ENCODE measurements at places on chromosomes 3 and 15. TPM values are rescaled to one million over a fixed set of nuclear protein-coding genes. Genes with fewer than 3 reads are reported as not detected.

GRCh38 chr15:85118581-85118980 is 136.9 kb downstream of the PDE8A start:
- no peak for DNase-seq

Gene ZNF860
- 11.7 TPM for total RNA-seq

DNA sequence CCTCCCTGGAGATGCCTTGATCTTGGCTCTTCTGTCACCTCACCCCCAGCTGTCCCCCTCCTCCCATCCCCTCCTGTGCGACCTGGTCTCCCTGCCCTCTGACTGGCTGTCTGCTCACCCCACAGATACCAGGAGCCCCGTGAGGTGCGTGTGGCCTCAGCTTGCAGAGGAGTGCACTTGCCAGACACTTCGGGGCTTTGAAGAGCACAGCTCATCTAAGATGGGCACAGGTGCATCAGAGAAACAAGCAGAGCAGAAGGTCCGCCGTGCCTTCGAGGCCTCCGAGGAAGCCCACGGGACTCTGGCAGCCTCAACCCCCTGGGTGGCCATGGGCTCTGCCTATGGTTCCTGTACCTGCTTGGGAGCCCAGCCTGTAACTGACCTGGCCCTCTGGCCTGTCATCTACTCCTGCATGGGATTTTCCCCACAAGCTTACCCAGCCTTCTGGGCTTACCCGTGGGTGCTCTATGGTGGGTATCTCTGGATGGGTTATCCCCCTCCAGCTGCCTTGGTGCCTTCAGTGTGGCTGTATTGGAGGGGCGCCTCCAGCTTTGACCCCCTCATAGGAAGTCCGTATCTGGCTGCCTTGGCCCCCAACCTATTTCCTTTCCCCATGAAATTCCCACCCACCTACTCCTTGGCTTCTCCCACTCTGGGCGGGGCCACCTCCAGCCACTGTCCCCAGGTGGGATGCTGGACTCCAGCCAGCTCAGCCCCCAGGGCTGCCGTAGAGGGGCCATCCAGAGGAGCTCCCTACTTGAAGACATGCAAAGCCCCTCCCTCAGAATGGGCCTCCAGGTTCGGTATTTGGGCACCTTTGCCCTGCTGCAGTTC is 3.8 kb downstream of the PRR23E start:
- no peak for DNase-seq

Gene ADIPOQ
- total RNA-seq, result not detected

Gene APH1B
- 5.2 TPM for total RNA-seq

GRCh38 chr3:112671930-112672715 is 31.2 kb upstream of the CCDC80 start:
- peak; percentile 90 for DNase-seq

DNA sequence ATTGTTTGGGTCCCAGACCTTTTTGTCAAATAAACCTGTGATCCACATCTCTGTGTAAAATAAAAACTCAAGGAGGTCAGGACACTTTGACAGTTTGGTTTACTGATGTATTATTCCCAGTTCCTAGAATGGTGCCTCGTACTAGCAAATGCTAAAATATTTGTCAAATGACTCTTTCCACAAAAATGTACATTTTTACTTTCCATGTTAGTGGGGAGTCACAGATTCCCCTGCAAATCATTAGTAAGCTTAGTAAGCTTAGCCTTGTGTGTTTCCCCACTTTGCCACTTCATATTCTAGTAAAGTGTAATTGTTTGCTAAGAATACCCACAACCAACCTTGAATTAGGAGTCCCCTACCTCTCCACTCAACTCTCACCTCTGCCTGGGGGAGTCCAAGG is 2.4 kb upstream of the MAGI1 start:
- no peak for DNase-seq

GRCh38 chr15:35678774-35679173 is 132.8 kb upstream of the DPH6 start:
- no peak for DNase-seq

Gene ITIH1
- not detected for total RNA-seq

- peak; percentile 62 for DNase-seq
Measured at GRCh38 chr15:66720206-66721010, 18.4 kb downstream of the SMAD6 start.

Gene SH3GL3
- 0.19 TPM for total RNA-seq

Gene SCAANT1
- not detected for total RNA-seq

GRCh38 chr15:59304034-59304795 is 68.5 kb downstream of the MYO1E start:
- DNase-seq, result peak; percentile 74

DNA sequence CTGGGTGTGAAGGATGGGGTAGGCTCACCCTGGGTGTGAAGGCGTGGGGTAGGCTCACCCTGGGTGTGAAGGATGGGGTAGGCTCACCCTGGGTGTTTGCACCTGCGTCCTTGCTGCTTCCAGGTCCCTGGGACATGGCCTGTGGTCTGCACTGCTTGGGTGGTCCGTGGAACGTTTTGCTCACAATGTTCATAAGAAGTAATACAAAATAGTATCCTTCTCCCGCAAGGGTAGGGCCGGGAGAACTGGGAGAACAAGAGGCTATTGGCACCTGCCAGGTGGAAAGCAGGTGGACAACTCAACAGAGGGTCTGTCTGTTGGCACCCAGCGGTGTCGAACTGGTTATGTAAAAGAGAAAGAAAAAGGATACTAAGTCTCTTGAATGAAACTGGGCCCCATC is 17.0 kb upstream of the PCSK6 start:
- no peak for DNase-seq

DNA sequence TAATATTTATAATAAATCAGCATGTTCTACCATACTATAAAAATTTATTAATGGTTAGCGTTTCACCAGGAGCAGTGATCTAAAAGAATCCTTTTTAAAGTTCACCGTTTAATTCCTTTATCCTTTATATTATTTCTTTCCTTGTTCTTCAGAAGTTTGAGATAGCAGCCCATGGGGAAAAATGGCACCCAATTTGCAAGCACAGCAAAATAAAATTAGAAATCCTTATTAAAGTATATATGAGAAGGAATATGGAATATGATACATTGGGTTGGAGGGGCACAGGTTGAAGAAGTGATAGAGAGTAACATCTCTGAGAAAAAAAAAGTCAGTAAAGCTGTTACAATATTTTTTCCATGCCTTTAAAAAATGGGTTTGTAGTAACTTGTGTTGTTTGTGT is 892.0 kb downstream of the NAALADL2 start:
- no peak for DNase-seq

Gene RTP1
- not detected for total RNA-seq

Gene RIOX2
- 73.9 TPM for total RNA-seq

- no peak for DNase-seq
Measured at GRCh38 chr3:55719006-55719405, 231.9 kb upstream of the WNT5A start.

DNA sequence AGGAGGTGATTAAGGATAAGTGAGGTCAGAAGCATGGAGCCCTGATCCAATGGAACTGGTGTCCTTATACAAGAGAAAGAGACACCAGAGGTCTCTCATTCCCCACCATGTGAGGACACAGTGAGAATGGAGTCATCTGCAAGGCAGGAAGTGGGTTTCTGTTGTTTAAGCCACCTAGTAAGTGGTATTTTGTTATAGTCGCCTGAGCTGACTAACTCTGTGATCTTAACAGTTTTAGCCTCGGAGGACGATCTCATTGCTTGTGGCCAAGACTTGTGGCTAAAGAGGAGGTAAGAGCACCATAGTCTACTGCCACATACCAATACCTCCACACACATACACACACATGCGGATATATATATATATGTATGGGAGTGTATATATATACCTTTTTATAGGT is 73.8 kb downstream of the MCTP2 start:
- no peak for DNase-seq

GRCh38 chr15:89693091-89693490 is 2.5 kb downstream of the WDR93 start:
- no peak for DNase-seq

- no peak for DNase-seq
Measured at GRCh38 chr3:167502401-167502800, 28.6 kb upstream of the SERPINI2 start.

GRCh38 chr3:106688464-106688863 is 688.8 kb upstream of the CCDC54 start:
- DNase-seq, result peak; percentile 92

- no peak for DNase-seq
Measured at GRCh38 chr3:66394753-66395249, 106.0 kb downstream of the LRIG1 start.

Gene NANOGP8
- total RNA-seq, result 0.75 TPM
